ENCODE measurements at places on chromosomes 11 and 22.
A peak's percentile ranks its signal among the peaks of the same experiment; 100 is the strongest.

DNA sequence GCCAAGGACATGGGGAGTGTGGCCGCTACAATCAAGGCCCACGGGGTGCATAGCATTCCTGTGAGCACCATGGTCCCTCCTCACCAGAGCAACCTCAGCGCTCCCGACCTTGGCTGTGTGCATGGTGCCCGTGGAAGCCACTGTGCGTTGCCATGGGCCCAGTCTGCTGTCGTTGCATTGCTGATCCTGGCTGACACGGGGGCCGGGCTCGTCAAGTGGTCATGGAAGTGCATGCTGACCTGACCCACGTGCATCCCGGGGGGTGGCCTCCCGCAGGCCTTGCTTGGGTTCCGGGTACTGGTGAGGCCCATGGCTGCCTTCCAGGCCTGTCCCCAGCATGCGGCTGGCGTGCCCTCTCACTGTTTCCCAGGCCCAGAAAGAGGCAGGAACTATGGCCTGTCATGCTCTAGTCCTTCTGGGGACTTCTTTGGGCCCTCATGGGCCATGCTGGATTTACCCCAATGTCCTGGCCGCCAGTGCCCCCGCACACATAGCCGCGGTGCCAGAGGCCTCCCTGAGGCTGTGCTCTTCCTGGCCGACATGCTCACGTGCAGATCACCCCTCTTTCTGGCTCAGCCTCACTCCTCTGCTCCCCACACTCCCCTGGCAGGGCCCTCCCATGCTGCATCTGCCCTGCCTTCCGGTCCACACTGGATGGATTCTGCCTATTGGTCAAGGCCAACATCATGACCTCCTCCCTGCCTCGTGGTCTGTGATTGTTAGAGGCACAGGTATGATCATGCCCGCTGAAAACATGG is 1258.0 kb downstream of the BRD1 start:
- DNase-seq, result no peak

DNA sequence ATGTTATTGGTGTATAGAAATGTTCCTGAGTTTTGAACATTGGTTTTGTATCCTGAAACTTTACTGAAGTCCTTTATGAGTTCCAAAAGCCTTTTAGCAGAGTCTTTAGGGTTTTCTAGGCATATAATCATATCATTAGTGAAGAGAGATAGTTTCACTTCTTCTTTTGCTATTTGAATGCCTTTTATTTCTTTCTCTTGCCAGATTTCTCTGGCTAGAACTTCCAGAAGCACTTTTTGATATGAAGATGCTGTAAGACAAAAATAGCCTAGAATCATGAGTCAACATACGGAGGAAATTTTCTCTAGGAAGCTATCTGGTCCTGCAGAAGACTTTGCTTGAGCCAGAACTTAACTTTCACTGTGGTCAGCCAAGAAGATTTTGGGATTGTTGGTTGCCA is 86.7 kb upstream of the IZUMO1R start:
- DNase-seq, result no peak

- no peak for DNase-seq
These were observed 260.0 kb upstream of the CADM1 start for GRCh38 chr11:115764176-115764575.

GRCh38 chr11:126874831-126875230 is 125.7 kb downstream of the KIRREL3 start:
- no peak for DNase-seq

- peak; percentile 13 for DNase-seq
These were observed 1.2 kb downstream of the SYVN1 start for GRCh38 chr11:65132988-65133700.

DNA sequence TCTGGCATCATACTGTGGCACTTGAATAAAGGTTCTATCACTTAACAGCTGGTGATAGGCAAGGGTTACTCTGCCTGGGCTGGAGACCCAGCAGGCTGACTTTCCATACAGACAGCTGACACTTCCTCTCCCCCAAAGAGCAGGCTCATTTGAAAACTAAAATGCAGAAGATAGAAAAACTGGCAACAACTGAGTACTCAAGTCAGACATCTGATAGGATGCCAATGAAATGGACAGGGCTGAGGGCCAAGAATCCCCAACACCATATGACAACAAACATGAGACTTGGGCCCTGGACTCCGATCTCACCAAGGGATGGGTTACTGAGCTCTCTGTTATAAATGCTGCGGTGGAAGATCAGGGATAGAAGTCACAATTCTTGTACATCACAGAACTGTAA is 237.2 kb downstream of the LRRC4C start:
- no peak for DNase-seq

DNA sequence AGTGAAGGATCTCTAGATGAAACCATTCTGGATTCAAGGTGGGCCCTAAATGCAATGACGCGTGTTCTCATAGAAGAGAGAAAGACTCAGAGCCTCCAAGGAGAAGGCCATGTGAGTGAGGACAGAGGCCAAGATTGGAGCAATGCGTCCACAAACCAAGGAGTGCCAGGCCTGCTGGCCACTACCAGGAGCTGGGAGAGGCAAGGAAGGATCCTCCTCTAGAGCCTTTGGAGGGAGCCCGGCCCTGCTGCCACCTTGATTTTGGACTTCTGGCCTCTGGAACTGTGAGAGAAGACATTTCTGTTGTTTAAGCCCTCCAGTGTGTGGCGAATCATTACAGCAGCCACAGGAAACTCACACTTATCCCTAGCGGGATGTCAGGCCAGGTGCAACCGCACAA is 52.7 kb upstream of the SHANK2 start:
- DNase-seq, result no peak

DNA sequence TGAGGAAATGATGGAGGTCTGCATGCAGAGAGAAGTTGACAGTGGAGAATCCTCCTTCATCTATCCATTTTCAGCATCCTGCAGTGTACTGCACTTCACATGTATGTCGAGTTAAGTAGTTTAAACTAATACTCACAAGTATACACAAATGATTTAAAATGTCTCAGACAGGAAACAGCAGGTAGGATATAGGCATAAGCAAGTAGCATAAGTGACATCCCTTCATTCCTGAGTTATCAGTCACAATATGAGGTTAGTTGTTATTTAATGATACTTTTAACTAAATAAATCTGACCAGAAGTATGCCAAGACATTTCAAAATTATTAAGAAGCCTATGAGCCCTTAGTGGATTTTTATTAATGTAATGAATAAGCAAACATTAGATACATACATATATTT is 37.4 kb downstream of the MTMR2 start:
- no peak for DNase-seq

DNA sequence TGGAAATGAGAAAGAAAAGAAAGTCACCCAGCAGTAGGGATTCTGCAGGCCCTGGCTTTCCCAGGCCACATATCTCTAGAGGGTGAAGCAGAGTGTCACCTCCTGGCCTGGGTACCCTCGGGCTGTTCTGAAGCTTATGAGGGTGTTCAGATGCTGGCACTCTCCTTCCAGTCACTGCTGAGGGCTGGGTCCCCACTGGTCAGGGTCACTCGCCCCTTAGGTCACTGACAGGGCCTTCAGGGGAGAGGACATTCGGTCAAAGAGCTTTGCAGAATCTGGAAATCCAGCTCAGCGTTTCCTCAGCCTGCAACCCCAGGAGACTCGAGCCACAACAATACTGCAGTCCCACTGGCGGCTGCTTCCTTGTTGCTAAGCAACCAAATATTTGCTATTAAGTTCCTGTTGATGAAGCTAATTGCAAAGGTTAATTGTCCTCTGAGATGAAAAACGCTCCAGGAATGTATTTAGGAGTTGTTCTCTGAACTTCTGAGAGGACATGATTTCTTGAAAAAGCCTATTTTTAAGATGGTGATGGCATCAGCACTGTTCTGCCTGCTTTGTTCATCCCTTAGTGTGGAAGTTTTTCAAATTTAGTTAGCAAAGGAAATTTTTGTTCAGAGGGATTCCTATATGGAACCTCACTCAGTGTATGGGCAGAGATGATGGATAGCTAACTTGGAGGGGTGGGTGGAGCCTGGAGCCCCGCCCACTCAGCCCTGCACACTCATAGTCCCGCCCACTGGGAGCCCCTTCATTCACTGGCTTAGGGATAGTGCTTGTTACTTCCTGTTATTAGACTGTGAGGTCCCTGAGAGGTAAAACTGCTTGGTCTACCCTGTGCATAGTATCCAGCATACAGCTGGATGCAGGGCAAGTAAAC is 109.2 kb downstream of the CSNK2A3 start:
- no peak for DNase-seq

DNA sequence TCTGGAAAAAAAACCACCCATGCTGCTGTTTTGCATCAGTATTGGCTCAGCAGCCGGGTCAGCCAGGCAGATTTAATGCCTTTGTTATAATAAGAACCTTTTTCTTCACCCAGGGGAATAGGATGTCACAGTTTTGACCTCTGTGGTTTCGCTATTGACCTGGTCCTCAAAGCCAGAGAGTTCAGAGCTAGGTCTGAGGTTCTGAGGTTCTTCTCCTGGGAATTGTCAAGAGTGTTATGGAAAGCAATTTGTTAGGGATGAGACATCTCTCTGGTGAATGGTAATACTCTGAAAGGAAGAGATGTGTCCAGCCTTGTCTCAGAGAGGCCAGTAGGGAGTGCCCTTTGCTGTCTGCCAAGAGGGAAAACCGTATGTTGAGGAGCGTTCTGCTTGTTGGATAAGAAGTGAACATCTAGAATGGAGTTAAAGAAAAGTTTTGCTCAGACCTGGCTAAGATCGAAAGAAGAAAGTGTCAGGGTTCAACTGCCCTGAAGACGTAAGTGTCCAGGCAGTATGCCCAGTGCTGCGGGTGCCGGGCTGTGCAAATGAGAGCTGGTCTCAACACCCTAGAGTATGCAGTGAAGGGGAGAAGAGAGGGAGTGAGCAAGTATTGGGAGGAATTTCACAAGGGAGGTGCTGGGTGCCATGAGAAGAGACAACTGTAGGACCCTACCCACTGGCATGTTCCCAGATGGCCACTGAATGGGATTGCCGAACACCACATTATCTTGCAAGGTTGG is 150.9 kb upstream of the TTC12 start:
- DNase-seq, result no peak

- no peak for DNase-seq
These were observed 84.7 kb downstream of the MAML2 start for GRCh38 chr11:96257972-96258934.

GRCh38 chr11:6356503-6357055 is 33.7 kb upstream of the SMPD1 start:
- DNase-seq, result no peak

DNA sequence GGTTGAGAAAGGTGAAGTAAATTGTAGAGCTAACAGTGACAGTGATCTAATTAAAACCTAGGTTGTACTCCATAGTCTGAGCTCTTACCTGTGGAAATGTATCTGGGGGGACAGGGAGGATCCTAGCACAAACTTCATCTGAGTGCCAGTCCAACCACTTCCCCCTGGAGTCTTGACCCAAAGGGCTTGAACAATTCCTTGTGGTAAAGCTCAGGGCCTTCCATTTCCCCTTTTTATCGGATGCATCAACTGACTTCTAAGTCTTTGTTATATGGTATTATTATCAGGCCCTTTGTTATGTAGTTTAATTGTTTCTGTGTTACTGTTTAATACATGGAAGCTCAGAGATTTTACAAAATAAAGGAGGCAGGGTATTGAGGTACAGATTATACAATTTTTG is 140.2 kb upstream of the SESN3 start:
- no peak for DNase-seq

DNA sequence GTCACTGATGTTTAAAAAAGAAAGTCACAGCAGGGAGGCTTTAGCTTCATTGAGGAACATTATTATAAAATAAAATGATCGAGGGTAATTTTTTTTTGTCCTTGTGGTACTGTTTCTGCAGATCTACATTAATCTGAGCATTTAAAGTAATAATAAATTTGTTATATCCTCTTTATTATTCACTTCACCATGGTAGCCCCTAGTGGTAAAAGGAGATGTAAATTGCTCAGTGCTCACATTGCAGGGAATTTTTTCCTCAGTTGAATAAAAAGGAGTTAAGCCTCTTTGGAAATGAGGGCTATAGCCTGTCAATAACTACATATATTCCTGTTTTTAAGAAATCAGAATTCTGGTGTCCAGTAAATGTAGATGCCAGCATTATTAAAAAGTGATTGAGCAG is 99.7 kb upstream of the VPREB1 start:
- no peak for DNase-seq

GRCh38 chr22:26589367-26589844 is 526 bp downstream of the TPST2 start:
- no peak for DNase-seq

DNA sequence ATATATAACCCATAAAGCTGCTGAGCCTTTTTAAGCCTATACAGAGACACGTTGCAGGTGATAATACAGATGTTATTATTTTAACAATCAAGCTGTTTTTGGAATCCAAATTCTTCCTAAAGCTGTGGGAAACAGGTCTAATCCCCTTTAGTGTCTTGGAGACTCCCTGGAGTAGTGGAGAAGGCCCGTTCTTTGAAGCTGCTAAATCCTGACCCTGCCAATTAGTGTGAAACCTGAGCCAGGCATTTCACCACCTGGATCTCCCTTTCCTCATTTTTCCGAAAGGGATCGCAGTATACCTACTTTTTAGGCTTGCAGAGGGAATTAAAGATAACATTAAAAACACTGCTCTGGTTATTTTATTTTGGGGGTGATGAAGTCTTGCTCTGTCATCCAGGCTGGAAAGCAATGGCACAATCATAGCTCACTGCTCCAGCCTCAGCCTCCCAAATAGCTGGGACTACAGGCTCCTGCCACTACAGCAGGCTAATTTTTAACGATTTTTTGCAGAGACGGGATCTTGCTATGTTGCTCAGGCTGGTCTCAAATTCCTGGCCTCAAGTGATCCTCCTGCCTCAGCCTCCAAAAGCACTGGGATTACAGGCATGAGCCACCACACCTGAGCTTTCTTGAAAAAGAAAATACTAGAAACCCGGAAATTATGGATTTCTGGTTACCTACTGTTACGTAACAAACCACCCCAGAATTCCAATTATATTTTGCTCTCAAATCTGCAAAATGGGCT is 1.7 kb upstream of the EIF4ENIF1 start:
- DNase-seq, result no peak

GRCh38 chr11:92531065-92531739 is 306.6 kb downstream of the FAT3 start:
- no peak for DNase-seq

- DNase-seq, result no peak
These were observed 18.9 kb upstream of the MOB2 start for GRCh38 chr11:1505480-1505879.

- DNase-seq, result no peak
These were observed 117.5 kb upstream of the ALX4 start for GRCh38 chr11:44427432-44427831.

GRCh38 chr11:76156971-76157427 is 49.3 kb downstream of the WNT11 start:
- DNase-seq, result no peak

- DNase-seq, result no peak
These were observed 33.5 kb upstream of the FADD start for GRCh38 chr11:70169632-70170031.

GRCh38 chr11:2904153-2905052 is 18.8 kb upstream of the CDKN1C start:
- no peak for DNase-seq

DNA sequence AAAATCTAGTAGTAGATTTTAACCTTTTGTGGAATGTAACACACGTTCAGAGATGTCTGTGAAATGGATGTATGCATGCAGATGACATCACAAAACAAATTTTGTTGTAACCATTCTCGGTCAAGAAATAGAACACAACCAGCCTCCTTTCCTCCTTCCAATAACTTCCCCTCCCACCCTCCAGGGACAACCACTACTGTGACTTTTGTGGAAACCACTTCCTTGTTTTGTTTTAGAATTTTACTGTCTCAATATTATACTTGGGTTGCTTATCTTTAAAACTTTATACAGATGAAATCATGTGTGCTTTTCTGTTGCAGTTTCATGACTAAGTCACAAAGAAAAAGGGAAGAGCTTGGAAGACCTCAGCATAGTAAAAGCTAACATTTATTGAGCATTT is 189.4 kb upstream of the NCAM1 start:
- no peak for DNase-seq

GRCh38 chr22:19994851-19995610 is 21.6 kb downstream of the ARVCF start:
- DNase-seq, result no peak

GRCh38 chr22:46662226-46662625 is 42.0 kb downstream of the GRAMD4 start:
- DNase-seq, result no peak
